Testis (tissue), 5 donors: ENCODE measurements at places on chromosomes 11 and 22. TPM values are rescaled to one million over a fixed set of nuclear protein-coding genes. Genes with fewer than 3 reads are reported as not detected.

DNA sequence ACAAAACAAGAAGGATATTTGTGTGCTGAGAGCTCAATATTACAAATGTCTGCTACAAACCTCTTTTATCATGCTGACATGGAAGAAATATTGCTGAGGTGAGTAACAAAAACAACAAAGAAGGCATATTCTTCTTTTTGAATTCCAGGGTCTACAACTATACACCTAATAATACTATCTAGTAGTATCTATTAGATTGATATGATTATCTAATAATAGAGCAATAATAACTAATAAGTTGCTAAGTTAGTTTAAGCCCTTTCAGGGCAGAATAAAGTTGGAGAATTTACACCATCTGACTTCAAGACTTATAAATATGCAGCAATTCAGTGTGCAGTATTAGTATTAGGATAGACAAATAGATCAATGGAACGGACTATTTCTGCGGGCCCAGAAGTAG, 11.4 kb upstream of the PGM2L1 start:
- no peak for DNase-seq

DNA sequence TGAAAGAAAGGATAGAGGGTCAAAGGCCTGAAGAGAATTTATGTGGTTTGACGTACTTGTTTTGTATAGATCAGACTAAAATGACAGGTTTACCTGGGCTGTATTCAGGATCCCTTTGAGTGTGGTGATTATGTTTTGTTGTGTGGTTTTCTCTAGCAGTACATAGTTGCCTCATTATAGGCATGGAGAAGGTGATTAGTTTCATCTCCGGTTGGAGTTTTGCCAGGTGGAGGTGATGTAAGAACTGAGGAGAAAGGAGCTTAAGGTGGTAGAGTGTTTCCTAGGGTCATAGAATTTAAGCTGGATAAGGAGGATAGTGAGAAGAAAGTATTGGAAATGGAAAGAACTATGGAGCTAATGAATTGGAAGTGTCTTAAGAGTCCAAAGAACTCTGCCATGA, 229.0 kb downstream of the TMEM135 start:
- no peak for DNase-seq

DNA sequence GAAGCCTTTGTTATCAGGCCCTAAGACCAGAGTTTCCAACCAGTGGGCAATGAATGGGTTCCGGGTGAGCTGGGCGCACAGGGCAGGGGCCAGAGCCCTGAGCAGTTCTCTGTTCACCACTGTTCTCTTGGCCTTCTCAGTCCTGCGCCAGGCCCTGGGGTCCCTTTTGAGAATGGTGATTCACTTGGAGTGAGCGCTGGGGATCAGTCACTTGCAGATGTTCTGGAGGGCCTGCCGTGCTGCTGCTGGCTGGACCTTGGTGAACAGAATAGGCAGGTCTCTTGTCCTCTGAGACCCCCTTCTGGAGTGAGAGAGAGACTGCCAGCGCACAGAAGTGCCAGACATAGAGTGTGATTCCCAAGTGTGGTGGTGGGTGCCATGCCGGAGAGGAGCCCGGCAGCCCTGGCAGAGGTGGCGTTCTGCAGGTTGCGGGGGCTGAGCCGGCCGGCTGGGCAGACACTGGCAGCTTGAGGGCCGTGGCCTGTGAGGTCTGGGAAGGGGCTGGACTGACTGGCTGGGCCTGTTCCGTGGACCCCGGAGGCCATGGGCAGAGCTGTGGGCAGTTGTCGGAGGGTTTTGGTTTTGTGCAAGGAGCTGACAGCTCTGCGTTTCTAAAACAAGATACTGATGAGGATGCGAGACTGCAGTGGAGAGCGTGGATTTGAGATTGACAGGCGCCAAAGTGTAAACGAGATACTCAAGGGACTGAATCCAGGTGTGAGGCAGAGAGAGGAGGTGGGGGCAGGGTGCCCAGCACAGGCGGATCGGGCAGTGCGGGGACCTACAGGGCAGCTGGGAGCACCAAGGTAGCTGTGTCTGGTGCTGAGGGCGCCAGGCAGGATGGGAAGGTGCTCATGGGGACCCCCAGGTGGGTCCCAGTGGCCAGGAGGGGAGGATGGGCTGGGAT, 12.3 kb downstream of the TPCN2 start:
- DNase-seq, result no peak

- no peak for DNase-seq
Observed at GRCh38 chr11:352456-353031, 16.8 kb upstream of the B4GALNT4 start.

- DNase-seq, result no peak
Observed at GRCh38 chr22:43682851-43683250, 129.3 kb downstream of the EFCAB6 start.

DNA sequence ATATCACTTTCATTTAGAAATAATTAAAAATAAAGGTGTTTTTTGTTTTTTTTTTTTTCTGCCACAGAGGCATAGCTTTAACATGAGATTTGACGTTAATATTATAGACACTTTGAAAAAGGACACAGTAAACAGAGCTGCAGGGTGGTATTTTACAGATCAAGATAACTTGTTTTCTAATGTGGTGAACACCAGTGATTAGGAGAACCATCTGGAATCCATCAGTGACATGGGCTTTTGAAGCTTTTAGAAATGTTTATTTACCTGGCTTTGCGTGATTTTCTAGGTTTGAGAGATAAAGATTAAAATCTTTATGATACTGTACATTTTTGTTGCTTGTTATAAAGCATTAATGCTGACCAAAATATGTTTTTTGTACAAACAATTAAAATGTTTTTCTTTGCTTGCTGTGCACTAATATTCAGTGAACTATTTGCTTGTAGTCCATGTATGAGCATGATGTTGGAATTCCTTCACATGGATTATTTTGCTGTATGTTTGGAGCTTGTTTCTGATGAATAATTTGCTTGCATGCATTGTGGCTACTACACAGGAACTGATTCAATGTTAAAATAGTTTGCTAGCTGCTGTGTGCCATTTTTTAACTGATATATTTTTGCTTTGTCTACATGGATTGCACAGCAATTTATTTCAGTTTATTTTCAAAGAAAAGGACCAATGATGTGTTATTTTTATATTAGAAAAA, 352.1 kb upstream of the NARS2 start:
- DNase-seq, result no peak

DNA sequence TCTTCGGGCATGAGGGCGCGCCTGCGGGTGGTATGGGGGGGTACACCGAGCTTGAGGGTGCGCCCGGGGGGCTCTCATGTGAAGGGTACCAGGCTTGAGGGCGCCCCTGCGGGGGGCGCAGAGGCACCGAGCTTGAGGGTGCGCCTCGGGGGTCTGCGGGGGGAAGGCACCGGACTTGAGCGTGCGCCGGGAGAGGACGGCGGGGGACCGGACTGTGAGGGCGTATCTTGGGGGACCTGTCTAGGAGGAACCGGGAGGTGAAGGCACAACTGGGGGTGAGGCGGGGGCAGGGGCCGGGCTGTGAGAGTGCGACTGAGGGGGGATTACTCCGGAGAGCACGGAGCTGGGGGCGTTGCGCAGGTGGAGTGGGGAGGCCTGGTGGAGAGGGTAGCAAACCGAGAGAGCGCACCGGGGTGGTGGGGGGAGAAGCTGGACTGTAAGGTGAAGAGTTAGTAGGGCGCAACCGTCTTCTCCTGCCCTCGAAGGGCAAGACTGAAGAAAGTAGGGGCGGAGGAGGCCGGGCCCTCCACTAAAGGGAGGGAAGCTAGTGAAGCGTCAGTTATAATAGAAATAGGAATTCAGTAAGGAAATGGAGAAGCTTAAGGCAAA, 1.1 kb upstream of the DDX6 start:
- DNase-seq, result peak; percentile 64

DNA sequence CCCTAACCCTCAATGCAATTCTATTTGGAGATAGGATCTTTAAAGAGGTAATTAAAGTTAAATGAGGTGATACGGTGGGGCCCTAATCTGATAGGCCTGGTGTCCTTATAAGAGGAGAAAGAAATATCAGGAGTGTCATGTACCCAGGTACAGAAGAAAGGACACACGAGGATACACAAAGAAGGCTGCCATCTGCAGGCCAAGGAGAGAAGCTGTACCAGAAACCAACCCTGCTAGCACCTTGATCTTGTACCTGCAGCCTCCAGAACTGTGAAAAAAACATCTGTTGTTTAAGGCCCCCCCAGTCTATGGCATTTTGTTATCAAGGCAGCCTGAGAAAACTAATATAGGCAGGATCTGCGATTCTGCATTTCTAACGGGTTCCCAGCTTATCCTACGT, 44.2 kb downstream of the FBXO7 start:
- no peak for DNase-seq

GRCh38 chr11:60899046-60899936, 7.1 kb downstream of the PRPF19 start:
- DNase-seq, result peak; percentile 57

- no peak for DNase-seq
Observed at GRCh38 chr22:27993201-27993635, 74.2 kb upstream of the PITPNB start.

DNA sequence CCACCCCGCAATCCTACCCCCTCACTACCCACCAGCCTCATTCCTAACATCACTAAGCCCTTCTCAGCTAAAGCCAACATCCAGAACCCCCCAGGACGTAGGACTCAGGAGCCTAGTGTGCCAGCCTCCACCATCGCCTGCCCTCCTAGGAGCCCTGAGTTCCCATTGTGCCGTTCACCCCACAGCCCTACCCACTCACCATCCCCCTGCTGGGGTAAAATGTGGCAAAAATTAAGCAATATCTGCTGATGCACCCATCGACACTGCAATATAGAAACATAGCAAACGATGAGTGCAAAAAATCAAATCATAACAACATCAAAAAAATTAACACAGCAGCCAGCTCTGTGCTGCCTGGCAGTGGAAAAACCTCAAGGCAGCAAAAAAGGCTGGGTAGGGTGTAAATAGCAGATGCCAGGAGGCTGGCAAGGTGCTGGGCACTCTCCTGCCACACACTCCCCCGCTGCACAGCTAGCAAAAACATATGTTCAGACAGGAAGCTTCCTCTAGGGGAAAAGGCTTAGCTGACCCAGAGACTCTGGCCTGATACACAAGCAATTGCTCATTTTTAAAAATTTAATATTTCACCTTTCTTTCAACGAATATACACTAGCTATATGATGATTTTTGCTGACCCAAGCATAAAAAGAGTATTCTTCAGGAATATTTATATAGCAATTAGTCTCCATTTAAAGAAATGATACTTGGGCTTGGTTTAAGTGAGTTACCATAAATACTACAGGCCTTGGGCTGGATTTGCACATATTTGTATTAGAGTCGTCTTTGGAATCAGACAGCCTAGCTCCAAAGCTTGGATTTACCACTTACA, 33.8 kb downstream of the PRDM10 start:
- DNase-seq, result no peak

GRCh38 chr22:20637750-20638506, 130.5 kb downstream of the MED15 start:
- no peak for DNase-seq

The MMP7 gene
- 6.2 TPM for polyA plus RNA-seq

The IZUMO1R gene
- polyA plus RNA-seq, result not detected

The ME3 gene
- polyA plus RNA-seq, result 26.7 TPM
